ENCODE measurements at places on chromosomes 2 and 18. TPM values are rescaled to one million over a fixed set of nuclear protein-coding genes. Genes with fewer than 3 reads are reported as not detected.

Gene UPP2
- not detected for total RNA-seq

DNA sequence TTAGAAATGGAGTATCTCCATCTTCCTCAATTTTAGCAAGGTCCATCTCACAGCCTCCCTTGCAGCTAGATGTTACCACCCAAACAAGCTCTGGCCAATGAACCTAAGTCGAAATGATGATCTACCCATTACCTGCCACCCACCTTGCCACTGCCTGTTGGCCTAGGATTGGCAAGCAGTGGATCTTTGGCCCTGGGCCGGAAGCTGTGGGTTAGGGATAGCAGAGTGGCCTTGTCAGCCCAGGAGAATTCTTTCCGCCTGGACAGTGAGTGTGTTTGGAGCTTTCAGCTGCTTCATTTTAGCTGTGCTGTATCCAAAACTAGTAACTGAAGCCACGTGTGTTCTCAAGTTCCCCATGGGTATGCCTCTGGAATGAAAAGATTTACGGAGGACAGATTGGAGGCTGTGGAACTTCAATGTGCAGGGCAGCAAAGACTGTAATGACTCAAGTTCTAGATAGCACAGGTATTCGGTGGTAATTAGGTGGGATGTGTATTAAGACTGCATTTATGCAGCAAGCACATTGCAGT, 7.7 kb upstream of the PARD6G start:
- DNase-seq = no peak

- DNase-seq = no peak
Observed at GRCh38 chr2:43360137-43360536, 133.7 kb upstream of the ZFP36L2 start.

DNA sequence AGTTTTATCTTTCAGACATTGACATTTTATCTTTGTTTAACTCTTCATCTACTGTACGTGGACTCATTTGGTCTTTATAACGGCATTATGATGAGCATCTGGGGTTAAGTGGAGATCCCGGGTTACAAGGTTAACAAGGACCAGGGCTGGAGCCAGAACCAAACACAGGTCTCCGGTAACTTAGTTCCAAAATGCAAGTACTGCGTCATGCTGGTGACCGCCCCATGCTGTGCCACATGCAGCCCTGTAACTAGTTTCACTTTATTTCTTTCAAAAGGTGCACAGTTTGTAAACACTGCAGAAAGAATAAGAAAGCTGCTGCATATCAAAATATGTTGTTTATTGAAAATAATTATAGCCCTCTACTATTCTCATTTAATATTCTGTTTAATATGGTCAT, 3.1 kb downstream of the SLC5A7 start:
- DNase-seq = no peak

DNA sequence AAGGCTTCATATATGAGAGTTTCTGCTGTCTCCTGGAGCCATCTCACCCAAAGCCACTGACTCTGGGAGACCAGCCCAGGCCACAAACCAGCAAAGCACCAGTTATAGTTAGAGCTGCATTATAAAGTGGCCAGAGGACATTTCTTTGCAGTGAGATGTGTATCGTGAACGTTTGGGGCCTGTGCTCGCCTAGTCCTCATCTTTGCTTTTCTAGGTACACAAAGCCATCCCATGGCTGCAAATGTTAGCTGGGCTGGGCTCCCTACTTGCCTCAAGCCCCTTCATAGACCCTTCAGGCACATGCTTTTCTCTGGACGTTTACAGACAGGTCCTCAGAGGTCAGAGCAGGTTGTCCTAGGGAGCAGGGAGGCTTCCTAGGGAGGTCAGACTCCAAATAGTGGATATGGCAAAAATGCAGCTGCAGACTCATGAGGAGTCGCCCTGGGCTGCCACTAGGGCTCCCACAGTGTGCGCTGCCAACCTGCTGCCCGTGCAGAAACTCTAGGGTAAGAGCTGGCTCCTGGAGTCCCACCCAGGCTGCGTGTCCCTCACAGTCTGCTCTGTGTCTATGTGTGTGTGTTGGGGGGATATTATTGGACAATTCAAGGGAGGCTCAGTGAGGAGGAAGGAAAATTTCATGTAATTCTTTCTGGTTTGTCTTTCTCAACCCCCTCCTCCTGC, 141.0 kb downstream of the RPIA start:
- DNase-seq = no peak

- peak; percentile 76 for DNase-seq
Observed at GRCh38 chr2:214542866-214543265, 132.0 kb downstream of the VWC2L start.

DNA sequence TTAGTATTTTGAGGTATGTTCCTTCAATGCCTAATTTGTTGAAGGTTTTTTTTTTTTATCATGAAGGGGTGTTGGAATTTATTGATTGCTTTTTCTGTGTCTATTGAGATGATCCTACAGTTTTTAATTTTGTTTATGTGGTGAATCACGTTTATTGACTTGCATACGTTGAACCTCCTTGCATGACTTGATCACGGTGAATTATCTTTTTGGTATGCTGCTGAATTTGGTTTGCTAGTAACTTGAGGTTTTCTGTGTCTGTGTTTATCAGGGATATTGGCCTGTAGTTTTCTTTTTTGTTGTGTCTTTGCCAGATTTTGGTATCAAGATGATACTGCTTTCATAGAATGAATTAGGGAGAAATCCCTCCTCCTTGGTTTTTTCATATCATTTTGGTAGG, 23.9 kb downstream of the CLIP4 start:
- peak; percentile 81 for DNase-seq

Gene HOXD10
- total RNA-seq = not detected

DNA sequence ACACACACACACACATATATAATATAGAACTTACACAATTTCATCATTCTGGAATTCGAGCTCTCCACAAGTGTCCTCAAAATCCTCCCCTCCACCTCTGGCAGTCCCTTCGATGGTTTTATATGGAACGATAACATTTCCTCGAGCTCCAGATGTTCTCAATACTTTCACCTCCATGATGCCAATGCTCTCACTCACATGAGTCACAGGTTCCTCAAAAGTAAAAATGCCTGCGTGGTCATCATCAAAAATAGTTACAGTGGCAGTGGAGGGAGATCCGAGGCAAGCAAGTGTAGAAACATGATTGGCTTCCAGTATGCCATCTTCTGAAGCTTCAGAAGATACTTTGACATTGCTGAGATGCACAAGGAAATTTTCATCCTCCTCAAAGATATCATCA, 23.5 kb downstream of the SLC8A1 start:
- no peak for DNase-seq

GRCh38 chr2:165056564-165056963, 101.2 kb upstream of the SLC38A11 start:
- DNase-seq = no peak

DNA sequence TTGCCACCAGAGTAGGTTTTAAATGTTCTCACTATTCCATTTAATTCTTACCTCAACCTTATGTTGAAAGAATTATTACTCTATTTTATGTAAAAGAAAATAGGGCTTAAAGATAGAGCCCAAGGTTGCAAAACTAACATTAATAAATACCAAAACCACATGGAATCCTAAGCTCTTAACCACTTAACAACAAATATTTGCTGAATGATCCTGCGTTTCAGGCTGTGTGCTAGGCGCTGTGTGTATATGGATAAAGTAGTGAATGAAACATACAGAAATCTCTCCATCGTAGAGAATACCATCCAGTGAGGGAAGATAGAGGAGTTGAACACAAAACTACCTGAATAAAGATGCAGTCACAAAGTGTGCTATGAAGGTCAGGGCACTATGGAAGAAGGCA, 485.1 kb downstream of the THSD7B start:
- DNase-seq = no peak

Gene TDRD15
- total RNA-seq = not detected

Gene ADCYAP1
- not detected for total RNA-seq

DNA sequence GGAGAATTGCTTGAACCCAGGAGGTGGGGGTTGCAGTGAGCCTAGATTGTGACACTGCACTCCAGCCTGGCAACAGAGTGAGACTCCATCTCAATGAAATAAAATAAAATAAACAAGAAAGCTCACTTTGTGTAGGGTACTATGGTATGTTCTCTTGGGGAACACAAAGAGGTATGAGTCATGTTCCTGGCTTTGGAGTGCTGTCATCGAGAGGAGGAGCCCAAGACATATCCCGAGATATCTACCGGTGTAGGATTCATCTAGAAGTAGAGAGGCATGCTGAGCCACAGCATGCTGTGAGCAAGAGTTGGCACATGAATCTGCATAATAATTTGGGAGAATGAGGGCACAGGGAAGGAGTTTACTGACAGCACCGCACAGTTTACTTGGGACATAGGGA, 244.9 kb upstream of the EPHA4 start:
- DNase-seq = peak; percentile 72

Gene TEKT4
- not detected for total RNA-seq

Gene STEAP3
- 38.8 TPM for total RNA-seq

Gene HRH4
- total RNA-seq = 0.17 TPM

DNA sequence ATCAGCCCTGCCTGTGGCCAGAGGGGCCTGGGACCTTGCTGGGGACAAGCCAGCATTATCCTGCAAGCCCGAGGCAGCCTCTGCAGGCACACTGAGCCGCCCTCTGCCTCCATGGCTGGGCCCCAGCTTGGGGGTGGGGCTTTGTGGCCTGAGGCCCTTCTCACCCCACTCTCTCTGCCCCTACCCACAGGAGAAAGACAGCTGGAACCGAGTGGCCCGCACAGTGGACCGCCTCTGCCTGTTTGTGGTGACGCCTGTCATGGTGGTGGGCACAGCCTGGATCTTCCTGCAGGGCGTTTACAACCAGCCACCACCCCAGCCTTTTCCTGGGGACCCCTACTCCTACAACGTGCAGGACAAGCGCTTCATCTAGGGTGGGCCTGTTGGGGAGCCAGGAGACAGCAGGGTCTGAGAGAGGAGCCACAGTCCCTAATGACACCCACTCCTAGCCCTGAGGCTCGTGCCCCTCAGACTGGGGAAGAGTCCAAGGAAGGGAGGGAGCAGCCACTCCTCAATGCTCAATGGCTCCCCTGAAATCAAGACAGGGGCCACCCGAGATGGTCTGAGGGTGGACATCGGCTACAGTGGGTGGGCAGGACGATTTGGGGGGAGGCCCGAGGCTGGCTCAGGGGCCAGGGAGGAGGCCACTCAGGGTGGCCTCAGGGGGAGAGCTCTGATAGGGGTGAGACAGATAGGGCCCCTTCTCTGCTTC, 4.4 kb upstream of the CHRNG start:
- DNase-seq = no peak

- no peak for DNase-seq
Observed at GRCh38 chr2:70258532-70258875, 567 bp downstream of the PCYOX1 start.

Gene GRHL1
- 2.5 TPM for total RNA-seq

DNA sequence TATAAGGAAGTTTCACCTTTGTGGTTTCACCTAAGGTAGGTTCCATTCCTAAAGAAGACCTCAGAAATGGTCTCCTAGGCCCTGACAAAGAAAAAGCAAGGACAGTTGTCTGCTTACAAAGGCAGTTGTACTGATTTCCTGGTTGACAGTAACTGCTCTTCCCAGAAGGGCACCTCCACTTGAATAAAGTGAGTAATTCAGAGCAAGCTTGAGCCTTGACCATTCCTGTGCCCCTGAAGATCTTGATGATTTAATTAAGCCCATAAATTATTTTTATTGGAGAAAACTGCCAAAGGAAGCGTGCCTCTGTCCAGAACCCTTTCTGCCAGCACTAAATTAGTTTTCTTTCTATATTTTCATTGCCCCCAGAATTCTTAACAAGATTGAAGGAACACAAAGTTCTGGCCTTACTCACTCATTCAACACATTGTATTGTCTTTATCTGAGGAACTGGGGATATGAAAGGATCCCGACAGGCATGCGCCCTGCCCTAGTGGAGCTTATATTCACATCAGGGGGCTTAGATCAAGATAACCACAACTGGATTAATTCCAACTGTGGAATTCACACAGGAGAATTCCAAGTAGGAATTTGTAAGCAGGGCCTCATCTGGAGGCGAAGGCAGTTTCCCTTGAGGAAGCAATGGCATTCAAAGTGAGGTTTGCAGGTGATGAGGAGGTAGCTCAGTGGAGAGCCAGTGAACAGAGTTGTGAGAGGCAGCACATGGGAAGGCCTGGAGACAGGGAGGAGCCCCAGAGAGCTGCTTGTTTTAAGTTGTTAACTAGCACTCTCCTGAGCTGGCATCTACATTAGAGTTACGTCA, 21.2 kb downstream of the PTRHD1 start:
- no peak for DNase-seq

Gene SERPINB11
- total RNA-seq = not detected
